Cerebellar nuclear complex (tissue), 1 donor: ENCODE measurements at places on chromosomes 16 and 17.

DNA sequence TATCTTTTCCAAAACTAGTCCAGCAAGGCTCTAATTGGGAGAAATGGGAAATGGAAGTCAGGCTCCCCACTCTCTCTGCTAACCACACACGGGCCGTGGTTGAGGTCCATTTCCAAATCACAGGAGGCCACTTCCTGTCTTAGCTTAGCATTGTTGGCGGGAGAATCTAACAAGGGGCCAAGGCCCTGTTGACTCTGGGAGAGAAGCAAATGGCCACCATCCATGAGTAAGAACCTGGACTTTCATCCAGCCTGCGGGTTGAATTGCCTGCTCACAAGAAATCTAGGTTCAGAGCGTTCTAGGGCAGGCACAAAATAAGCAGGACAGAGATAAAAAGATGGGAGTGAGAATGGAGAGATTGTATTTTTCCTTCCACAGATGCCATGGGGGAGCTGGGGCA is 5.7 kb downstream of the FAM20A start:
- no peak for DNase-seq

- DNase-seq: peak; percentile 76
Observed at GRCh38 chr16:83200005-83200779, 573.4 kb downstream of the CDH13 start.

DNA sequence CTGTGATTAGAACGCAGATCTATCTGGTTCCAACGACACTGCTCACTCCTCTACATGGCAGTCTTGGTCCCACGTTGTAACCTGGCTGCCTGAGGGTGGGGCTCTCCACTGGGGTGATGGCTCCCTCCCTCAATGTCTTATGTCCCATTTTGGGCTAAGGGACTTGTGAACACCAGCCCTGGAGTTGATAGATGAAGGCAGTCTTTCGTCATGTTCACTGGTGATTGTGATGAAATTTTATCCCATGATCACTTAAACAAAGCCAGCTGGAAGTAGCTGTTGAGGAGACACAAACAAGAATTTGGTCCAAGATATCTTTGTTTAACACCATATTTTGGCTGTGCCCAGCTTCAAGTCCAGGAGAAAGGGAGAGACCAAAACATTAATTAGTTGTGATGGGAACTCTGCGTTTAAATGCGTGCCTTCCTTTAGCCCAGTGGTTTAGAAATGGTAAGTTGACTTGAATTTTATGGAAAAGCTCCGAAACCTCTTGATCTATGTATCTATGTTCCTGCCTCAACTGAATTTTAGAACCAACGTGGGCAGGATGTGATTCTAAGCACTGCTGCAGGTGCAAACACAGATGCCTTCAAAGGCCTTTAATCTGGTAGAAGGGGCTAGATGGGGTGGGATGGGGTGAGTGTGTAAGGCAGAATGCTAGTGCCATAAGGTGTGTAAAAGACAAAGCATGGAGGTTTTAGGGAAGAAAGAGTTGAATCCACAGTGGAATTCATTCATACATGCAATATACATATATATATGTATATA is 186.8 kb upstream of the IRX3 start:
- DNase-seq: no peak

DNA sequence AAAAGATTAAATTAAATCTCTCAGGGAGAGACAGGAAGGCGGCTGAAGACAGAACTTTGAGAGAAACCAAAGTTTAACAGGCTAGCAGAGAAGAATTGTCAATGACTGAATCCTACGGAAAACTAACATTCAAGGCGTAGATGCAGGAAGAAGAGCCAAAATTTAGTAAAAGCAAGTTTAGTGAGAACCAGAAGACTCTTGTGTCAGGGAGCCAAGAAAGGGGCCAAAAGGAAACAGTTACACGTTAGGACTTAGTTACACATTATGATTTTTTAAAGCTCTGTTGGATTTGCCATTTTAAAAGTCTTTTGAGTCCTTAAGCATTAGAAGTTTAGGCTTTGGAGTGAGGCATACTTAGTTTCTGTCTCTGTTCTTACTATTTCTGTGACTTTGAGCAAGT is 164.6 kb downstream of the CHD9 start:
- no peak for DNase-seq

- DNase-seq: no peak
Observed at GRCh38 chr16:28289048-28289447, 3.3 kb upstream of the SBK1 start.

- no peak for DNase-seq
Observed at GRCh38 chr17:80931421-80932265, 60.0 kb upstream of the CHMP6 start.

DNA sequence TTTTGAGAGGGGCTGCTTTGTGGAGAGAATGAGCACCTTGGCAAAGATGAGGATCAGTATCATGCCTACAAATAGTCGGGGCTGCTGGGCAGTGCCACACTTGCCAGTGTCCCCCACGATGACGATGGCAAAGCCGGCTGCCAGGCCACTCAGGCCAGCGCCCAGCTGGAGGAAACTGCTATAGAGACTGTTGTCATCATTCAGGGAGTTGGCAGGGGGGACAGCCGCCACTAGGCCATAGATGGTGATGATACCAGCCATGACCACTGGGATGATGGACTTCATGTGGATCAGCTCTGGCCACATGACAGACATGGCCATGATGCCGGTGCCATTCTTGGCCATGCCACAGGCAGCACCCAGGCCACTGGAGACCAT is 23.8 kb downstream of the MINK1 start:
- DNase-seq: no peak

DNA sequence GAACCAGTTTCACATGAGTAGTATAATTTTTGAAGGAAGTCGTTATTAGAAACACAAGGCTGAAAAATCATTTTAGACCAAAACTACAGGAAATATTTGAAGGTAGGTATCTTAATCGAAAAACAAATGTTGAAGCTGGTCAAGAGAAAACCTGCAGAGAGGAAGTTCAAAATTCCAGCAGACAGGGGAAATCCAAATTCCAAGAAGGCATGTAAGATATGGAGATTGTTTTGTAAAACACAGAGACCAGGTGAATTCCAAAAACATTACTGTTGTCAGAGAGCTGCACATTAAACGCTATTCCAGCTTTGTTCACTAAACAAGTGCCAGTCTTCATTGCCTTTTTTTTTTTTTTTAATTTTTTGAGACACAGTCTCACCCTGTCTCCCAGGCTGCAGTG is 38.4 kb downstream of the ADAMTS18 start:
- DNase-seq: no peak

- DNase-seq: no peak
Observed at GRCh38 chr17:77662833-77663232, 295.7 kb upstream of the TNRC6C start.

DNA sequence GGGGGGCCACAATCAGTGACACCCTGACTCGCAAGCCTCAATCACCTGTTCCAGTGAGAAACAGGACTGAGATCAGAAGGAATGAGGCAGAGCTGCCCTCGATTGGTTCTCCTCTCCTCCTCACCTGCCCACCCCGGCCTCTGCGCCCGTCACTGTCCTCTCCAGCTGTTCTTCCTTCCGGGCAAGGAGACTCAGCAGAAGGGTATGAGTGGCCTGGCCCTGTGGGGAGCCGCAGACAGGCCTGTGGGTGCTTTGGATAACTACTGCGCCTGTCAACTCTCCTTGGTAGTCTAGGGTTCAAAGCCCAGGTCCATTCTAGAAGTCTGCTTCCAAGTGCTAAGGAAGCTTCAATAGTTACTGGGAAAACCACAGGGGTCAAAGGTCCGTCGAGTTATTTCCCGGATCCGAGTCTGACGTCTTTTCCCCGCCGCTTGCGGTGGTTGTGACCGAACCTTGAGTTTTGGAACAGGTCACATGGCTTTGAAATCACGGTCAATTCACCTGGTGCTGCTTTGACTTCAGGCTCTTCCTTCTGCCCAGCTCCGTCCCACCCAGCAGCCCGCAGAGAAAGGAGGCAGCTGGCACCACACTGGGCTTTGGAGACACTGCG is 8.3 kb downstream of the CARD14 start:
- DNase-seq: no peak

DNA sequence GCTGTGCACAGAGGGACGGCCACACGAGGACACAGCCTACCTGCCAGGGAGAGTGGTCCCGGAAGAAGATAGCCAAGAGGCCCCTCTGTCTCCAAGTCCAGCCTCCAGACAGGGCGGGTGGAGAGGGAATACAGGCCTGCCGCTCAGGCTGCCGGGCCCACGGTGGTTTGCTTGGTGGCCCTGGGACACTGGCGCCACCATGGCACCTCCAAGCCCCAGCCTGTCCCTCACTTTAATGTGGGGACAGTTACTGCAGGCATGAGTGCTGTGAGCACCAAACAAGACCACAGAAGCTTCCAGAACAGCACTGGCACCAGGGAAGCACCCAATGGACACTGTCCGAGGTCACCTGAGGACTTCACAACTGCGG is 22.0 kb upstream of the CHMP6 start:
- no peak for DNase-seq
